Peyer's patch (tissue), 4 donors: ENCODE measurements at places on chromosomes 3 and 15. TPM values are rescaled to one million over a fixed set of nuclear protein-coding genes. Genes with fewer than 3 reads are reported as not detected.

Gene CNOT10
- 22.8 TPM for total RNA-seq

Gene RBMS3
- total RNA-seq: 77.6 TPM

Gene CAV3
- not detected for total RNA-seq

Gene LRRC34
- not detected for total RNA-seq

Gene RAB43
- 11.9 TPM for total RNA-seq

Gene AP2M1
- total RNA-seq: 200 TPM

Gene TSPAN3
- 601 TPM for total RNA-seq
